ENCODE measurements at places on chromosomes 1 and 21. TPM values are rescaled to one million over a fixed set of nuclear protein-coding genes. Genes with fewer than 3 reads are reported as not detected.

The PACC1 gene
- 19.4 TPM for total RNA-seq

DNA sequence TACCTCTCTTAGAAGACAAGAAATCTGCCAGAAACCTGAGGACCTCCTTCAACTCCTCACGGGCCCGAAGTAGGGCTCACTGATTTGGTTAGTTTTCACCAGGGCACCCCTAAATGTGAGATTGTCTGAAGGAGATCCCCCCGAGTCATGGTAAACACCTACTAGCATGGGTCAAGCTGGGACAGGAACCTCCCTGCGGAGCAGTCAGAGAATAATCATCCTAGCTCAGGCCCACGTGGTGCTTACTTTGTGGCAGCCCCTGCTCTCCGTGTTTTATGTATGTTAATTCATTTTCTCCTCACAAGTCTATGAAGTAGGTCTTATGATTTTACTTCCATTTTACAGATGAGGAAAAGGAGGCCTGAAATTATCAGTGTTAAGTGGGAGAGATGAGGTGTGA, 138.2 kb downstream of the NTPCR start:
- no peak for DNase-seq
- H3K36me3 ChIP-seq, result peaks cover 4% of the 10 kb centered on the region
- H3K27me3 ChIP-seq, result no peaks in the 10 kb centered on the region
- H3K4me1 ChIP-seq, result peaks cover 7% of the 10 kb centered on the region
- H3K27ac ChIP-seq, result no peak overlapping the region
- no peak overlapping the region for H3K4me3 ChIP-seq

The TLCD4 gene
- not detected for total RNA-seq

DNA sequence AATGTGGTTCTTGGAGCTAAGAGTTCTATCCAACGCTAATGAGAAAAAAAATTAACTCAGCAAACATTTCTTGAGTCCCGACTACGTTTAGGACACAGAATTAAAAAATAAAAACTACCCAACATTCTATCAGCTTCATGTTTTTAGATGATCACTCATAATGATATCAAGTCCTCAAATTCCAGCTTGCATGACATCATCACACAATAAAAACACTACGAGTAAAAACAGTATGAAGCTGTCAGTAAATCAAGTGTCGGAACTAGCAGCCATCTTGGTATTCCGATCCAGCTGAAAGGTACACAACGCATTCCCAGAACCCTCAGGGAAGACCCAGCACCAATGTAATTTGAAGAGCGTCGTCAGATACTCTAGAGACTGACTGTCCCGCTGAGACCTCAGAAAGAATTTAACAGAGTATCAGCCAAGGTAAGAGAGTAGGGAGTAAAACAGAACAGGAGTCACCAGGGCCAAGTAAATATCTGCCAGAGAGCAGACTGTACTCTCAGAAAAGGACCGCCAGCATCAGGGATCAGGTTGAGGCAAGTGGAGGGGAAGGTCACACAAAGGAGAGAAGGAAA, 57.0 kb downstream of the NRIP1 start:
- no peak overlapping the region for H3K27ac ChIP-seq
- H3K4me1 ChIP-seq, result peaks cover 27% of the 10 kb centered on the region
- no peak for DNase-seq

GRCh38 chr1:181190364-181191035, 102.0 kb downstream of the IER5 start:
- peaks cover 1% of the 10 kb centered on the region for H3K4me1 ChIP-seq
- DNase-seq, result no peak
- H3K27ac ChIP-seq, result no peak overlapping the region
- H3K4me3 ChIP-seq, result no peak overlapping the region
- no peaks in the 10 kb centered on the region for H3K36me3 ChIP-seq

DNA sequence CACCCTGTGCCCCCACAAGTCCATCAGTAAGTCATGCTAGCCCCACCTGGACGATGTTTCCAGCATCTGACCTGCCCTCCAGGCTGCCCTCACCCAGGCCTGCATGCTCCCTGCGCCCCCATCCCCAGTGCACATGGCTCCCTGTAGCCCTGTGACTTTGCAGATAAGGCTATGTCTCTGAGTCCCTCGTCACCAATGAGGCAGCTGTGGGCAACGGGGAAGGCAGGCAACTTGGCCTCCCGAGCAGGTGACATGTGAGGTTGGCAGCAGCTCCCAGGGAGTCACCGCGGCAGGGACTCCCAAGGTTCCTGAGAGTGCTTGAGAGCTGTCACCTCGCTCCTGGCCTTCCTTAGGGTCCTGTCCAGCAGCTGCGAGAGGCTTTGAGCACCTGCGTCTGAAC, 32.4 kb upstream of the AGPAT3 start:
- peaks cover 26% of the 10 kb centered on the region for H3K27me3 ChIP-seq
- no peak overlapping the region for H3K4me3 ChIP-seq
- DNase-seq, result no peak

GRCh38 chr1:241157435-241157834, 199.6 kb downstream of the RGS7 start:
- DNase-seq, result no peak
- H3K27me3 ChIP-seq, result no peaks in the 10 kb centered on the region
- no peaks in the 10 kb centered on the region for H3K4me1 ChIP-seq
- no peak overlapping the region for H3K4me3 ChIP-seq
- no peaks in the 10 kb centered on the region for H3K36me3 ChIP-seq

DNA sequence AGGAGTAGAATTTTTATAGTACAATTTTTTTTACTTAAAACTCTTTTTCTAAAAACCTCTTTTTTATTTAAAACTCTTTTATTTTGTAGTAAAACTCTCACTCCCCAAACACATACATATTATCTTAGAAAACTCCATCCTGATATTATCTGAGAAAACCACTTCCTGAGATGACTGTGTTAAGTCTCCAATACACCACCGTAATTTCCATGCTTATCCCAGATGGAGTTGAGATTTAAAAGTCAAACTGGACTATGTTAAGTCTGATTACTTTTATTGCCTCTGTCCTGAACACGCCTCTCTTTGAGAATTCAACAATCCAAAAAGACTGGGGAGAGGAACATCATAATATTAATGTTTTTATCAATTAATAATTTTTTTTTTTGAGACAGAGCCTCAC, 3.7 kb downstream of the SEC16B start:
- no peaks in the 10 kb centered on the region for H3K36me3 ChIP-seq
- no peak overlapping the region for H3K4me3 ChIP-seq
- H3K27me3 ChIP-seq, result no peaks in the 10 kb centered on the region
- H3K27ac ChIP-seq, result no peak overlapping the region
- no peak for DNase-seq
- no peaks in the 10 kb centered on the region for H3K4me1 ChIP-seq

The RAB7B gene
- total RNA-seq, result not detected

DNA sequence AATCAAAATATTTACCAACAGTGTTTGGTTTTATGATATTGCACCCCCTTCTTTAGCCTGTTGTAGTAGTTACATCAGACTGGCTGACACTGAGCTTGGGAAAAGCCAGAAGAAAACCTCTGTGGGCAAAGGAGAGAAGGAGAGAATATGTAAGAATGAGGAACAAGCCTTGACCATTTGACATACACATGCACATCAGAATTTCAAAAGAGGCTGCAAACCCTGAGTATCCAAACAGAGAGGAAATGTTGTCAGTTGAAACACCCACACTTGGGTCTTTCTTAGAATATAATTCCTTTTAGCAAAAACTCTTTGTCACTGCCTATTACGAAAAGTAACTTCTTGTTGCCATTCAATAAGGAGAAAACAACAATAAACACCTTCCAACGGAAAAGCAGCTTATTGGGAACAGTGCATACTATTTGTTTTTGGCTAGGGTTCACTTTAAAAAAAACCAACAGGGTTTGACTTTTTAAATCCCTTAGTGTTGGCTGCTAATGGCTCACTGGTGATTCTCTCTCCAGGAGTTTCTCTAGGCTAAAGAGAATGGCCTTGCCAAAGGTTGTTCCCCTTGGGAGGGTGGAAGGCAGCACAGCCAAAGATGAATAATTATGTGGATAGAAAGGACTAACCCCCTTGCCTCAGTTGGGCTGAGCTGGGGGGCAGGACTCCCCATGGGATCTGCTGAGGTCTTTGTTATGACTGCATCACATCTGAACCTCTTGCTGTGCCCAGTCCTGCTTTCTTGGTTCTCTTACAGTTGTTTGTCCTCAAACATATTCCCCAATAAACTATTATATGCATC, 48.9 kb downstream of the GORAB start:
- H3K4me1 ChIP-seq, result no peaks in the 10 kb centered on the region
- H3K36me3 ChIP-seq, result no peaks in the 10 kb centered on the region
- H3K27me3 ChIP-seq, result peaks cover 9% of the 10 kb centered on the region
- no peak for DNase-seq
- H3K27ac ChIP-seq, result no peak overlapping the region
- H3K4me3 ChIP-seq, result no peak overlapping the region

GRCh38 chr1:31019401-31019800, 46.1 kb downstream of the PUM1 start:
- H3K27me3 ChIP-seq, result no peaks in the 10 kb centered on the region
- no peak for DNase-seq
- H3K4me3 ChIP-seq, result no peak overlapping the region
- H3K27ac ChIP-seq, result no peak overlapping the region
- peaks cover 37% of the 10 kb centered on the region for H3K4me1 ChIP-seq

The TEDDM1 gene
- not detected for total RNA-seq

The TNFRSF8 gene
- 65.5 TPM for total RNA-seq

The SLC45A1 gene
- total RNA-seq, result 0.80 TPM

The SLAMF8 gene
- total RNA-seq, result 0.34 TPM

DNA sequence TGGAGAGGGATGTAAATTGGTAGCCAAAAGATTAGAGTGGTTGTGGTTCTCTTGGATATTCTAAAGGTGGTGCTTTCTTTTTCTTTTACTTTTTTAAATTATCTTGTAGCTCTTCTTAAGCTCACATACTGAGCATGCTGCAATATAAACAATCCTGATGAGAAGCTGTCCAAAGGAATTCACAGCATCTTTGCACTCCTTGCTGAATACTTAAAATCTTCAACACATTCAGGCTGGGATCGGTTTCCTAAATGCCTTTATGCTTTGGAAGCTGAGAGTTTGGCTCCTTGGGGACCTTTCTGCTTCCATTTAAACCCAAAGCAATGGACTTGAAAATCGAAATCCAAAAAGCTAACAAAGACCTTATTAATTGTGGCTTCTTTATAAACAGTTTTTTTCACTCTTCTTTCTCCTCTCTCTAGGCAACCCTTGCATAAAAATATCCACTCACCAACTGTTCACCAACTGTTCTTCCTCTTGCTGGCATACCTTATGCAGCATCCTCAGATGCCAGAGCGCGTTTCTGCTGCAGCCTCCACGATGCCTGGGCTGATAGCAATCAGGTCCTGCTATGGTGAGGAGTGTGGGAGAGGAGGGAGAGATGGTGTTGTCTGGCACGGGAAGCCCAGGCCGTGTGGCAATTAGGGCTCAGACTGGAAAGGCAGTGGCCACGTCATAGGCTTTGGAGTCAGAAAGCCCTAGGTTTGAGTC, 535.8 kb upstream of the DAB1 start:
- no peaks in the 10 kb centered on the region for H3K27me3 ChIP-seq
- H3K36me3 ChIP-seq, result no peaks in the 10 kb centered on the region
- H3K4me3 ChIP-seq, result no peak overlapping the region
- DNase-seq, result no peak

The CD5L gene
- not detected for total RNA-seq

The RUNX3 gene
- 129 TPM for total RNA-seq

Measured in activated T-helper 2 cell treated with anti-CD3 and anti-CD28 coated beads, Interferon-gamma antibody, Interleukin-2, Interleukin-4, amounts not matched to agents 10 μg/mL and 5 μg/mL and 100 μg/mL, durations not matched to agents 14 hours and 24 hours and 36 hours (primary cell).